ENCODE measurements at places on chromosomes 13 and 19. TPM values are rescaled to one million over a fixed set of nuclear protein-coding genes. Genes with fewer than 3 reads are reported as not detected.

Gene IGSF23
- not detected for total RNA-seq

Gene SYCN
- total RNA-seq = not detected

Gene S1PR4
- total RNA-seq = 0.38 TPM

Gene CYP2A7
- not detected for total RNA-seq

Gene NCR1
- total RNA-seq = not detected

Gene CNN1
- total RNA-seq = 43.3 TPM
